ENCODE measurements at places on chromosomes 16 and 17.

DNA sequence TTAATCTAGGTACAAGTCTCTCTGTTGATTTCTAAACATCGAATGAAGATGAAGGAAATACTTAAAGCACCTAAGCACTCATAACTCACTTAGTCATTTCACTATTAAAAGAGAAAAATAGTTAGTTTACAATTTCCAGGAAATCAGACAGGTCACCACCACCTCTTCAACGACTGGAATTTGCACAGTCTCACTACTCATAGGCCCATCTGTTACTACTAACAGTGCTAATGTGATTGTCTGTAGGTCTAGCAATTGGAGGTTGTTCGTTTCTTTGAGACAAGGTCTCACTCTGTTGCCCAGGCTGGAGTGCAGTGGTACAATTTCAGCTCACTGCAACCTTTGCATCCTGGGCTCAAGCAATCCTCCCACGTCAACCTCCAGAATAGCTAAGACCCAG, 444.6 kb downstream of the MAF start:
- no peak for DNase-seq

DNA sequence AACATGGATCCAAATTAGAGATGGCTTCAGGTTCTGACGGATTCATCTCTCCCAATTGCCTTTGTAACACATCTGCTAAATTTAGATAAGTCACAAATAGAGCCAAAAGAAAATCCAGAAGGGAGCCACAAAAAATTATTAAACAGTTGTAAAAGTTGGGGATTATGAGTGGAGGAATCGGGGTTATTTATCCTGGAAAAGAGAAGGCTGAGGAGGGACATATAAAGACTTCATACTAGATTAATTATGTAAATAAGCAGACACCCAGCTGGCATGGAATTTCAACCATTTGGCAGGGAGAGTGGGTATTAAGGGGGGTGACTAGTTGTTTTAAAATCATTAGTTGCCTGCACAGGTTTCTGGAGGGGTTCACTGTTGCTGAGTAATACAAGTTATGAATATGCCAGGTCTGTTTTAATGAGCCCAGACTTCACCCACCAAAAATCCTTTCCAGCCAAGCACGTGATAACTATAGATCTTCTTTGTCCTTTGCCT, 89.6 kb downstream of the CDH13 start:
- DNase-seq = no peak

DNA sequence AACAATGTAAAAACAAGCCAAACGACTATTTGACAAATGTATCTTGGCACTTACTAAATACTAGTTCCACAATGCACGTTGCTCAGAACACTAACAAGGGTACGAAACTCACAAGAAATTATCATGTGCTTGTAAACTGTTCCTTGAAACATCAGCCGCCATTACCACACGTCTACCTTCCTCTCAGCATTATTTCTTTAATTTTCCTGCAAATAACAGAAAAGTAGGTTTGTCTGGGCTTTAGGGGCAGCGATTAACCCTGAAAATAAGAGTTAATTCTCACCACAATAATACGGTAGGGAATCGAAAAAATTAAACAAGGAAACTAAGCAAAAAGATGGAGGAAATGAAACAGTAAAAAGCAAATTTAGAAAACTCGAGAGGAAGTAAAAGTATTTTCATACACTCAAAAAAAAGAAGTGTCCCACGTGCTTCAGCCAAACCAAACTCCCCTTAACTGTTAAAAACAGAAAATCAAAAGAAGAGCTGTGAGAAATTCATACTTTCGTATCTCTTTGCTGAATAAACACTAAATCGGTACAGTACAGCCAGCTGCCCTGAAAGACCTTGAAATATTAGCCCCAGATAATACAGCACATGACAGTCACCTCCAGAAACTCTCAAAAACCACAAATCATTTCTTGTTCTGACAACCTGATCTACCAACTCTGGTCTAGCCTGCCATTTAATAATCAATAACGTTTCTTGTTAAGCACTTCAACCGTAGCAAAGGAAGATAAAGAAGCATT, 1.2 kb downstream of the ARHGAP17 start:
- DNase-seq = no peak

- DNase-seq = no peak
Observed at GRCh38 chr16:87295259-87295658, 21.9 kb downstream of the C16orf95 start.

DNA sequence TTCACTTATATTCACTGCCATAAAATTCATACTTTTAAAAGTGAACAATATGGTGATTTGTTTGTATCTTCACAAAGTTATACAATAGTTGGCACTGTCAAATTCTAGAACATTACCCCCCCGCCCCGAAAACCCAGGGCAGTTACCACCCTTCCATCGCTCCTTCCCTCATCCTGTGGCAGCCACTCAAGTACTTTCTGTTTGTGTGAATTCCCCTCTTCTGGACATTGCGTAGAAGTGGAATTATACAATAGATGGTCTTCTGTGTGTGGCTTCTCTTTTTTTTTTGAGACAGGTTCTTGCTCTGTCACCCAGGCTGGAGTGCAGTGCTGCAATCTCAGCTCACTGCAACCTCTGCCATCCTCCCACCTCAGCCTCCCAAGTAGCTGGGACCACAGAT, 58.6 kb downstream of the SPECC1 start:
- no peak for DNase-seq

DNA sequence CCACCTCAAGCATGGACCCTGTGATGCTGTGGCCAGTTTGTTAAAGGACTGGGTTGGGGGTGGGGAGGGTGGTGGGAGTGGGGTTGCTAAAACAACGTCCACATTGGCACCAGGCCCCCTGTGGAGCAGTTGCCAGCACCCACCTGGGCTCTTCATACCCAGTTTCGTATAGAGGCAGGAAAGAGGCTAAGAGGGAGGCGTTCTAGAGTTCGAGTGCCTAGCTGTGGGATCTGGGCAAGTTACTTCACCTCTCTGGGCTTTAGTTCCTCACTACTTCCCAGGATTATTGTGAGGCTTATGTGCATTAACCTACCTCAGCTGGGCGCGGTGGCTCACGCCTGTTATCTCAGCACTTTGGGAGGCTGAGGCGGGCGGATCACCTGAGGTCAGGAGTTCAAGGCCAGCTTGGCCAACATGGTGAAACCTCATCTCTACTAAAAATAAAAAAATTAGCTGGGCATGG, 1.4 kb downstream of the MFAP4 start:
- no peak for DNase-seq

GRCh38 chr16:22397464-22397863, 23.0 kb upstream of the CDR2 start:
- DNase-seq = no peak

DNA sequence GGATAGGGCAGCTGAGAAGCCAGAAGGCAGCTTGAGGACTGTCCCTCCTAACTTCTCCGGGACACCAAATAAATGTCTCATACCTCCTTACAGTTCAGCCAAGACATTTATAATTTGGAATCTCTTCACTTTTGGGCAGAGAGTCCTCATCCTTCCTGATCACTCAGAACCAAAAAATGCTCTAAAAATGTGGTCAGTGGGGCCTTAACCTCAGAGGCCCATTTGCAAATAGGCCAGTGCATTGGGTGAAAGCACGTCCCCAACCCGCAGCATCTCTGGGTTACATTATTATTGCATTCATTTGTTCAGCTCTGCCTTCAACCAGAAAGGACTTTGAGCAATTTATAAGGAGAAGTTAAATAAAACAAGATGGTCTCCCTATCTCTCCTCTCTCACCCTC, 112.4 kb upstream of the IRX3 start:
- no peak for DNase-seq

- peak; percentile 73 for DNase-seq
Observed at GRCh38 chr17:40564195-40564882, 933 bp downstream of the CCR7 start.

- DNase-seq = no peak
Observed at GRCh38 chr16:66227766-66228530, 138.5 kb upstream of the CDH5 start.

DNA sequence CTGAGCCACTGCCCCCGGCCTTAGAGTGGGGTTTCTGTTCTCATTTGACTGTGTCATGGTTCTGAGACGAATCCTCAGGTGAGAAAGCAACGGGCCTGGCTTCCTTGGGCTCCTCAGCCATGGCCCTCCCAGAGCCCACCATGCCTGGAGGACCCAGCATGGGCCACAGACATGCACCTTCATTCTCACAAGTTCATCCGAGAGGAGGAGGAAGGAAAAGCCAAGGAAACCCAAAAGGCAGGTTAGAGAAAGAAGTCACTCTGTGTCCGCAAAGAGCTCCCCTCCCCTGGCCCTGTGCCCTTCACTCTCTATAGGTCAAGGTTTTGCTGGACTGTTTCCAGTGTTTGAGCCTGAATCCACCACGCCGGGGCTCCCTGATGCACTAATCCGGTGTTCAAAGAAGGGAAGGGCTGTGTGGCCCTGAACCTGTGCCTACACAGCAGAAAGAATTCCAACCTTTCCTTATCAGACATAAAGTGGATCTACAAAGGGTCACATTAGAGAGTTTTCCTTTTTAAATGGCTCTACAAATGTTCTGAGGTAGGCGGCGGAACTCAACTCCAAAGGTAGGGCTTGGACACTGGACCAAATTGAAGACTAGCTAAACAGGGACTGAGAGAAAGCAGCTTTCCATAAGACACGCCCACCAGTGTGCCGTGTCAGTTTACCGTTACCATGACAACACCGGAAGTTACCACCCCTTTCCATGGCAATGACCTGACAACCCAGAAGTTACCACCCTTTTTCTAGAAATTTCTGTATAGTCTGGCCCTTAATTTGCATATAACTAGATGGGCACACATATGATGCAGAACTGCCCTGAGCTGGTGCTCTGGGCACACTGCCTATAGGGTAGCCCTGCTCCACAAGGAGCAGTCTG, 15.9 kb upstream of the PECAM1 start:
- DNase-seq = no peak

- no peak for DNase-seq
Observed at GRCh38 chr17:57071991-57072944, 12.8 kb upstream of the AKAP1 start.

DNA sequence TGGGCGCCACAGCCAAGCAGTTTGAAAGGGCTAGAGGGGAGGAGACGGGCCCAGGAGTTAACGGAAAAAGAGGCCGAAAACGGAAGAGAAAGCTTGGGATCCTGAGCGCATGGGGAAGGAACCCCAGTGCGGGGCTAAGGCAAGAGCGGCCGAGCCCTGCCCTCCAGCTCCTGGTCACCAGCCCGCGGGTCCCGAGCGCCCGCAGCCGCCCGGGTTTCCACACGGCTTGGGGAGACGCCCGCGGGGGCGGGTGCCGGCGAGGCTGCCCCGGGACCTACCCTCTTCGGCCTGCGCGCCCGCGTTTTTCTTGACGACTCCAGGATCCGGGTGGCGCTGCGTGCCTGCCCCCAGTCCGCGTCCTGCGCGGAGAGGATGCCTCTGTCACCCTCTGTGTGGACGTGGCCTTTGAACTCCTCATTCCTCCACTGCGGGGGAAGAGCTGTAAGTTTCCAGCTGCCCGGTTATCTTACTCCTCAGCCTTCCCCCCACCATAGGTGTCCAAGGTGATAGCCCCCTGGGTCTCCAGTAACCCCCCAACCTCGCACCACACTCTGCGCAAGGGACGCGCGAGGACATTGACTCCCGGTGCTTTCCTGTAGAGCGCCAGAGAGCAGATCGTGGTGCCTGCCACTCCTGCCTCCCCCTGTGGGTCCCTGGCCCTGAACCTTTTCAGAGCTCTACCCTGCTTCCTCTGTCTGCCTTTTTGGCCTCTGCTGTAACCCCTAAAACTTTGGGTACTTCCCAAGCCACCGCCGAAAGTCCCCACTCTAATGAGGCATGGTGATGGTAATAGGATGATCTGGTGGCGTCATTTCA, 1.7 kb upstream of the CDH11 start:
- no peak for DNase-seq

GRCh38 chr16:51407199-51407598, 256.1 kb upstream of the SALL1 start:
- DNase-seq = no peak

DNA sequence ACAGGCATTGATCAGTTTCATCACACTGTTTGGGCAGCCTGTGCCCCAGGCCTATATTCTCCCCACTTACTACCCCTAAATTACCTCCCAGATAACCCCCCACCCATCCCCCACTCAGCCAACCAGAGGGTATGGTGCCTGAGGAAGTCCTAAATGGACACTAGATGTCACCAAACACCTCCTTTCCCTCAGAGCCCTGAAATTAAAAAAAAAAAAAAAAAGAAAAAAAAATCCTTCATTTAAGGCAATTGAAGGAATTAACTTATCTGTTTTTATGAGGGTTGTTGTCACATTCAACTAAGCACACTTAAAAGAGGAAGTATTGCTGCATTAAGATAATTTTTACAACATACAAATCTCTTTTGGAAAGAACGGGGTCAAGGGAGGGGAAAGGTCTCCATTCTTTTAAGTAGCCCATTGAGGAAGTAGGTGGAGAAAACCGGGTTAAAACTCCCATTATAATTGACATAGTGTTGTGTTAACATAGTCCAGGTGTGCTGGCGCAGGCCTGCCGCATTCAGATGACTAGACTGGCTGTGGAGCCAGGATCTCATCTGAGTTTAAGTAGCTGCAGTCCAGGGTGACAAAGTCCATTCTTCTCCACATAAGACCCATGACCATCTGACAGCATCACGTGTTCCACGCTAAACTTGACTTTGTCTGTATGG, 46.3 kb downstream of the SNX11 start:
- DNase-seq = no peak

DNA sequence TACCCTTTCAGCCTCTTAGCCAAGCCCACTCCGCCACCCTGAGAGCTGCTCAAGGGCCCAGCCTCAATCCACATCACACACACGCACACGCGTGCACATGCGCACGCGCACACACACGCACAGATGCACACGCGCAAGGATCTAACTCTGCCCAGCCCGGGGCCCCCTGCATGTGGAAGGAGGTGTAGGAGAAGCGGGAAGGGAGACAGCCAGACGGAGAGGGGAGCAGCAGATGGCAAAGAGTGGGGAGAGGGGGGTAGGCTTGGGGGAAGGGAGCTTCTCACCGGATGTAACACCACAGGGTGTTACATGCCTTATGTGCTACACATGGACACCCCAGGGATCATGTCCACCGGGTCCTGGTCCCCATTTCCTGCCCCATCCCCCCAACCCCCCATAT, 15.3 kb downstream of the DLG4 start:
- DNase-seq = no peak

DNA sequence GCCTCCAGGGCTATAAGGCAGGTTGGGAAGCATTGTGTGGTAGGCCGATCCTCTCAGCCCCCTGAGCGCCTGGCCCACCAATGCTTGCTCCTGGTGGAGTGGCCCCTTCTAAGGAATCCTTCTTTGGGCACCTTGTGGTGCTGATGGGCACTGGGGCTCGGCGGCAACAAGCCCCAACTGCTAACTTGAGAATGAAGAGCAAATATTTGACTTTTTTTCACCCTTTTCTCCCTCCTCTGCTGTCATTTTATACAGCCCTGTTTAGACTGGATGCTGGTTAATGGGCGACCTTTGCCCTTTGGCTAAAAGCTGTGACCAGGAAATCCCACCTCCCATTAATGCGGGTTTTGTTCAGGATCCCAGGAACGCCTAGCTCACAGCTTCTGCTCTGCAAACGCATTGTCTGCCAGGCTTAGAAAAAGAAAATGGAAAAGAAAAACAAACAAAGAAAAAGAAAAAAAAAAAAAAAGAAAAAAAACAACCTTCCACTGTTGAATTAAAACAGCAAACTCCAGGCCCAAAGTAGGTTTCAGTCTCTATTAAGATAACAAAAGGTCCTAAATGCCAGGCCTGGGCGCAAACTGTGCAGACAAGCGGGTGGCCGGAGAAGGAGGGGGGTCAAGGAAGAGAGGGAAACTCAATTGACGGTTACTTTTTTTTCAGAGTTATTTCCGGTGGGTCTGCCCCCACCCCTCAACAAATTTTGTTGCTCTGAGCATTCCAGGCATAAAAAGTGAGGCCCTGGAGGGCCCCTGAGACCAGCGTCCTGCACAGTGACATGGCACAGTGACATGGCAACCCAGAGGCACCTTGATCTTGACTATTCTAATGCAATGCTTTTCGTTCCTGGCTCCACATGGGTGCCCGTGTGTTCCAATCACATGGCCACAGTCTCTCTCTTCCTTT, 301.4 kb downstream of the MAF start:
- DNase-seq = no peak

All from activated T-cell treated with anti-CD3 and anti-CD28 coated beads, Interleukin-2, amount 50 U/mL, for 72 hours (primary cell).